Peyer's patch (tissue), 4 donors: ENCODE measurements at places on chromosomes 4 and X. TPM values are rescaled to one million over a fixed set of nuclear protein-coding genes. Genes with fewer than 3 reads are reported as not detected.
A peak's percentile ranks its signal among the peaks of the same experiment; 100 is the strongest.

DNA sequence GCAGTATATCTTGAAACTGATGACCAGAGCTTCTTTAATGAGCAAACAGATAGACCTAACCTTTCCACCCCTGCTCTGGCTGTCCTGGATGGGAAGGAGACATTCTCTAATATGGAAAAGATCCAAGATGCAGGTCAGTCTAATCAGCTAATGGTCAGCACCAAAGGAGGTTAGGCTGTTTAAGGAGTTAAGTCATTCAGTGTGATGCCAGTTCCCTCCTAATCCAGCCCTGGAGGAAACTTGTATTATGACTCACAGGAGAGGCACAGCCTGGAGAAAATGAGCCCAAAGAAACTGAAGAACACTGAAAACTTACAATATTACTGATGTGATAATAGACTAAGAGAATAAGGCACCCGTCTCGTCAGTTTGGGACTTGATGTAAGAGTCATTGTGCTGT, 323.0 kb downstream of the HNRNPD start:
- H3K27me3 ChIP-seq: no peaks in the 10 kb centered on the region
- no peak overlapping the region for H3K4me3 ChIP-seq
- H3K36me3 ChIP-seq: no peaks in the 10 kb centered on the region
- H3K27ac ChIP-seq: no peak overlapping the region
- no peaks in the 10 kb centered on the region for H3K4me1 ChIP-seq

PABPC1L2B gene
- total RNA-seq: not detected

DNA sequence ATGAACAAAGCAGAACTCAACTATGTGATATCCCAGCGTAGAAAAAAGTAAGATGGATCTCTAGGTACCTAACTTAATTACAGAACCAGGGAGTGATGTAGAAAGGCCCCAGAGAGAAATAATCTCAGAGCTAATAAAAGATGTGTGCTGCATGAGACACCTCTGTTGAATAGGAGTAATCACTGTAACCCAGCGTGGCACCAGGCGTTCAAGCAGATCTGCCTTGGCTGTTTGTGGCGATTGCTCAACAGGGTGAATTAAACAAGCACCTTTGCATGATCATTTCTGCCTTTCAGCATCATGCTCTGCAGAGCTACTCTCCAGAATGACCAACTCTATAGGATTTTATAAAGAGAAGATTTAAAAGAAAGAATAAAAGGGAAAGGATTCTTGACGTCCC, 81.7 kb upstream of the KCNIP4 start:
- H3K4me1 ChIP-seq: no peaks in the 10 kb centered on the region
- no peak overlapping the region for H3K4me3 ChIP-seq
- no peaks in the 10 kb centered on the region for H3K36me3 ChIP-seq
- DNase-seq: no peak

GRCh38 chr4:17597517-17597916, 16.9 kb upstream of the MED28 start:
- H3K36me3 ChIP-seq: no peaks in the 10 kb centered on the region
- H3K27me3 ChIP-seq: no peaks in the 10 kb centered on the region
- H3K4me3 ChIP-seq: no peak overlapping the region
- H3K27ac ChIP-seq: no peak overlapping the region
- no peaks in the 10 kb centered on the region for H3K4me1 ChIP-seq
- DNase-seq: no peak

DNA sequence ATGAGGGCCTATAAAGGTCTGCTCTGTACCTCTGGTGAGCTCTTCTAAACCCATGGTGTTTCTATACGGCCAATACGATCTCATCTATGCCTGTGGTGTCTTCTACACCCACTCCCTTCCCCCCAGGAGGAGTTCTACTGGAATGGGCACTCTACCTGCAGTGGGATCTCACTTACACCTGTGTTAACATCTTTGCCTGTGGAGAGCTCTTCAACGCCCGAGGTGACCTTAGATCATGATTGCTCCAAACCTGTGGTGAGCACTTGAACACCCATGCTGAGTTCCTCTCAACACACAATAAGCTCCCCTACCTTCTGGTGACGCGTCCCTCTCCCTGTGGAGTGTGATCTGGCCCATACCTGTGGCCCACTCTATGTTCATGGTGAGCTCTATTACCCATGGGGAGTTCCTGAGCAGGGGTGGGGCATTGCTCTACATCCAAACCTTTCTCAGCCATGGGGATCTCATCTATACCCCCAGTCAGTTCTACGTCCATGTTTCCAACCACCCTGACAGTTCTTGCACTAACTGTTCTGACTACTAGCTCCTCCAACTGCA, 48.6 kb downstream of the BCOR start:
- no peaks in the 10 kb centered on the region for H3K36me3 ChIP-seq
- DNase-seq: no peak
- H3K27me3 ChIP-seq: no peaks in the 10 kb centered on the region
- no peaks in the 10 kb centered on the region for H3K4me1 ChIP-seq
- no peak overlapping the region for H3K4me3 ChIP-seq
- no peak overlapping the region for H3K27ac ChIP-seq

ETDB gene
- total RNA-seq: not detected

DNA sequence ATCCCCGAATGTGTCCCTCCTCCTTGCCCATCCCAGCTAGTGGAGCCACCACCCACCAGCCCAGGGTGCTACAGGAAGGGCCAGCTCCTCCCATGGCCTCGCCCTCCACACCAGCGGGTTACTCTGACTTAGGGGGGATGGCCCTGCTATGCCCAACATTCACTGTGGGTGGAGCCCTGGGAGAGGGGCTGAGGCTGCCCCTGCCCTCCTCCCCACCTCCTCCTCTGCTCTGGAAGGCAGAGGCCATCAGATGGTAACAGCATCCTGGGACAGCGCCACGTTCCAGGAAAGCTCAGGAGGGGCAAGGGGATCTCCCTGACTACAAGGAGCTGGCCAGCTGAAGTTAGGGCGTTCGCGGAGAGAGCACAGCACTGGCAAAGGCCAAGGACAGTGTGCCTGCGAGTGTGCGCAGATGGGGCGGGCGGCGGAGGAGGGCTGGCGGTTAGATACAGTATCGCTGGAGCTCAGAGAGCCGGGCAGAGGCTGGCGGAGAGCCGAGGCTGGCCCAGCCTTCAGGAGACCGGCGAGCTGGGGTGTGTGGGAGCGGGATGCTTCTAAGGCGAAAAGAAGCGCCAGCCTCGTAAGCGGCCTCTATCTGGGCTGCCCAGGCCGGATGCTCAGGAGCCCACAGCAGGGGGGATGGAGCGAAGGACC, 1.5 kb downstream of the JAKMIP1 start:
- no peaks in the 10 kb centered on the region for H3K27me3 ChIP-seq
- no peaks in the 10 kb centered on the region for H3K36me3 ChIP-seq
- H3K27ac ChIP-seq: no peak overlapping the region
- H3K4me3 ChIP-seq: peak overlapping the region; percentile 61

- H3K4me1 ChIP-seq: no peaks in the 10 kb centered on the region
- H3K36me3 ChIP-seq: no peaks in the 10 kb centered on the region
- H3K27ac ChIP-seq: no peak overlapping the region
Observed at GRCh38 chr4:136457577-136457976, 1074.7 kb downstream of the PCDH18 start.

MAGEA8 gene
- not detected for total RNA-seq

DNA sequence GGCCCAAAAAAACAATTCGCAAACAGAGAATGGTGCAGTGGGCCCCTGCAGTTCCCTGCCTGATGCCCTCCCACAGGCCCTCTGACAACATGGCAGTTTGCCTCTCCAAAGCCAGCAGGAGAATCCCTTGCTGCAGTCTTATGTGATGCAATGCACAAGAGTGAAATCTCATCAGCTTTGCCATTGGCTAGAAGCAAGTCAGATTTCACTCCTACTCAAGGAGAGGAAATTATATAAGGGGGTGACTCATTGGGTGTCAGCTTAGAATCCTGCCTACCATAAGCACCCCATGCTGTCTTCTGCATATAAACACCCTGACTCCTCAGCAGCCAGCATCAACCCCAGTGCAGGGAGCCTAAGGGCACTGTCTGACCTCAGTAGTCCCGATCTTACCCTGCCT, 157.3 kb upstream of the LDB2 start:
- H3K27me3 ChIP-seq: no peaks in the 10 kb centered on the region
- H3K36me3 ChIP-seq: no peaks in the 10 kb centered on the region
- no peaks in the 10 kb centered on the region for H3K4me1 ChIP-seq
- H3K4me3 ChIP-seq: no peak overlapping the region
- no peak for DNase-seq

DNA sequence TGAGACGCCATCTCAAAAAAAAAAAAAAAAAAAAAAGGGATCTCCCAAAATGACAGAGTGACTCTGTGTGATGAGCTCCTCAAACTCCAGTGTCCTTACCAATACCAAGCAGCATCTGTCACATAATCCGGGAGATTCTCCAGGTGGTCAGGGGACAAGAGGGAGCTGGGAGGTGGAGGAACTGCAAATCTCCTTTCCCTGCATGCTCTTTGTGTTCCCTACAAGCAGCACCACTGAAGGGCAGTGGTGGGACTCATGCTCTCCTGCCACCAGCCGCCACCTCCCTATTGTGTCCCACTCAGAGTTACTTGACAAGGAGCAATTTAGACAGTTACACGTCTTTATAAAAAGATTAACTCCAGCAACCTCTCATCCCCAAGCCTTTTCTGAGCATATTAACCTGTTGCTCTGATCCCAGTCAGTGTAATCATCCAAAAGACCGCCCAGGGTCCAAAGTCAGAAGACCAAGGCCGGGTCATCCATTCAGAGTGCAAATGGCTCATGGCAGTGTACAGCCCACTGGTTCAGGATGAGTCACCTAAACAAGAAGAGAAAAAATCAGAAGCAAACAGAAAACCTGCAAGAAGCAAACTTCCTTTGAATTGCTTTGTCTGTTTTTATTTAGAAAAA, 23.6 kb downstream of the MGST2 start:
- H3K36me3 ChIP-seq: no peaks in the 10 kb centered on the region
- H3K27me3 ChIP-seq: no peaks in the 10 kb centered on the region
- no peak overlapping the region for H3K4me3 ChIP-seq
- no peaks in the 10 kb centered on the region for H3K4me1 ChIP-seq
- H3K27ac ChIP-seq: peak overlapping the region; percentile 32

DNA sequence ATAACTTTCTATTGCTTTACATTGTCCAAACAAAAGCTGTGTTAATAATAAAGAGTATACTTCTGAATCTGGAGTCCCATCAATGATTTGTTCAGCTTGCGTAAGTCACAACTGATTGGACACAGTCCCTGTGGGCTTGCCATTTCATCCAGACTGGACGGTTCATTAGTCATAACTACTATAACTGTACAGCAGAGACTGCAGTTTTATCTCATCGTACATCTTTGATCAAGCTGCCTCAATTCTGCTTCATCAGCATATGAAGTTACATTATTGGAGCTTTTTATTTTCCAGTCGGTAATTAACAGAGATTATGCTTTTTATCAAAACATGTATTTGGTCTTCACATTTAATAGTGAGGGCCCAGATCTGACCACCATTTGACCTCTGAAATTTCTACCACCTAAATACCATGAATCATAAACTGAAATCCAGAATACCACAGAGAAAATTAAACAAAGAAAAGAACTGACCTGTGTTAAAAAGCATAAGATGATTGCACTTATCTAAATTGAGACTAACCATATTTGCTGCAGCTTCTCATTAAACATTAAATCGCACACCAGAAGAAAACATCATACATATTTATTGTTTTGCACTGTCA, 12.5 kb upstream of the MAB21L2 start:
- H3K36me3 ChIP-seq: peaks cover 7% of the 10 kb centered on the region
- peak overlapping the region; percentile 7 for H3K27ac ChIP-seq
- H3K27me3 ChIP-seq: no peaks in the 10 kb centered on the region

- H3K27me3 ChIP-seq: no peaks in the 10 kb centered on the region
- no peaks in the 10 kb centered on the region for H3K36me3 ChIP-seq
- H3K4me1 ChIP-seq: peaks cover 5% of the 10 kb centered on the region
Observed at GRCh38 chr4:112231779-112232713, at the start of gene AP1AR. TSS of gene AP1AR (plus strand) at chr4:112231787. CDS start at chr4:112232092, 305 bp downstream.

- no peak overlapping the region for H3K27ac ChIP-seq
- DNase-seq: no peak
- H3K27me3 ChIP-seq: no peaks in the 10 kb centered on the region
- no peak overlapping the region for H3K4me3 ChIP-seq
Observed at GRCh38 chr4:182823576-182823975, 93.6 kb downstream of the DCTD start.

GRCh38 chr4:150818661-150819060, 196.4 kb downstream of the LRBA start:
- H3K4me1 ChIP-seq: no peaks in the 10 kb centered on the region
- no peak for DNase-seq
- H3K4me3 ChIP-seq: no peak overlapping the region

- H3K4me3 ChIP-seq: no peak overlapping the region
- no peaks in the 10 kb centered on the region for H3K4me1 ChIP-seq
Observed at GRCh38 chr4:162685410-162685809, 481.3 kb downstream of the NAF1 start.

- no peak overlapping the region for H3K4me3 ChIP-seq
- DNase-seq: no peak
- H3K27me3 ChIP-seq: no peaks in the 10 kb centered on the region
- no peaks in the 10 kb centered on the region for H3K36me3 ChIP-seq
Observed at GRCh38 chrX:110734271-110734670, 61.3 kb downstream of the CHRDL1 start.

DNA sequence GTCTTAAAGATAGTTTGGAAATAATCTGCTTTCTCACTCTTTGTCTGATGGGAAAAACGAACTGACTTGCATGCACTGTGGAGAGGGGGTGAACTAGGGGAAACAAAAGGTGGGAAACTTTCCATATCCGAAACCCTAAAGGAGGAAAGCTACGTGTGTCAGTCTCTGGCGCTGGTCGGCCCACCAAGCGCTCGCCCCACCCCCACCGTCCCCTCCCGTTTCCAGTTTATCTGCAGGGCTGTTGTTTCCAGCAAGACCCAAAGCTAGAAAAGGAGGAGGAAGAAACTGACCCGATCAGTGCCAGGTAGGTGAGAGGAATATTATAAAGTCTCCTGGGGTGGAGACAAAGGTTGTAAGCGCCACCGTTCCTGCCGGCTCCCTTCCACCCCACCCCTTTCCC, 552 bp downstream of the TCEAL9 start:
- no peaks in the 10 kb centered on the region for H3K4me1 ChIP-seq
- H3K36me3 ChIP-seq: no peaks in the 10 kb centered on the region
- H3K4me3 ChIP-seq: peak overlapping the region; percentile 65
- H3K27me3 ChIP-seq: no peaks in the 10 kb centered on the region
- H3K27ac ChIP-seq: peak overlapping the region; percentile 89
- no peak for DNase-seq

DNA sequence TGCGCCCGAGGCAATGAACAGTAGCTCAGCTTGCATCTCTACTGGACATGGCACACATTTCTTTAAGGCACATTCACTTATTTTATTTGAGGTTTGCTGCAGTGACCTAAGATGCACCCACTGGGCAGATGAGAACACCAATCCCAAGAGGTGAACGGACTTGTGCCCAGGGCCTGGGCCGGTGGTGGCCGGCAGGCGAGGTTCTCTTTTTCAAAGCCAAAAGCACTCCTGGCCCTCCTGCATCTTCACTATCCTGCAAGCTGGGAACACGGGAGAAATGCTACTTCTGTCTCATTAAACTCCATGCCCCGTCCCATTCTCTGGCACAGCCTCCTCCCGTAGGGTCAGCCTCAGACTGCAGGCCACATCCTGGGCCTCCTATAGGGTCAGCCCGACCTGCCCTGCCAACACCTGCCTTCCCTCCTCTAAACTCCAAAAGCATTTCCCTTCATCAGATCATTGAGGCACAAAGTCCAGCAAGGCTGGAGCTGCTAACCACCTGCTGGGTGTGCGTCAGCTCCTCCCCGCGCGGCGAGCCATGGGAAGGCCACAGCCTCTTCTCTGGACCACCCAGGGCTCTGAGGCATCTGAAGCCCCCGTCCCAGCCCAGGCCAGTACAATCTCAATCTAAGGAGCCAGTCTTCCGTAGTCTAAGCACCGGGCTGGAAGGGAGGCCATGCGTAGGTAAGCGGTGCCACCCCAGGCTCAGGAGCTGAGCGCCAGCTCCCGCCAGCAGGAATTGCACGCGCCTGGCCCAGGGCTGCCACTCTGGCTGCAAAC, 166.1 kb downstream of the AFAP1 start:
- peak; percentile 73 for DNase-seq
- H3K36me3 ChIP-seq: no peaks in the 10 kb centered on the region
- H3K27ac ChIP-seq: no peak overlapping the region
- H3K4me1 ChIP-seq: no peaks in the 10 kb centered on the region

MAGEA2 gene
- not detected for total RNA-seq
